ENCODE measurements at places on chromosomes 6 and 20.

GRCh38 chr6:4805553-4806336 is 29.5 kb downstream of the CDYL start:
- peak; percentile 27 for DNase-seq

- no peak for DNase-seq
Measured at GRCh38 chr6:106714281-106714680, 84.9 kb downstream of the QRSL1 start.

GRCh38 chr20:41621421-41621820 is 3.2 kb upstream of the CHD6 start:
- no peak for DNase-seq

DNA sequence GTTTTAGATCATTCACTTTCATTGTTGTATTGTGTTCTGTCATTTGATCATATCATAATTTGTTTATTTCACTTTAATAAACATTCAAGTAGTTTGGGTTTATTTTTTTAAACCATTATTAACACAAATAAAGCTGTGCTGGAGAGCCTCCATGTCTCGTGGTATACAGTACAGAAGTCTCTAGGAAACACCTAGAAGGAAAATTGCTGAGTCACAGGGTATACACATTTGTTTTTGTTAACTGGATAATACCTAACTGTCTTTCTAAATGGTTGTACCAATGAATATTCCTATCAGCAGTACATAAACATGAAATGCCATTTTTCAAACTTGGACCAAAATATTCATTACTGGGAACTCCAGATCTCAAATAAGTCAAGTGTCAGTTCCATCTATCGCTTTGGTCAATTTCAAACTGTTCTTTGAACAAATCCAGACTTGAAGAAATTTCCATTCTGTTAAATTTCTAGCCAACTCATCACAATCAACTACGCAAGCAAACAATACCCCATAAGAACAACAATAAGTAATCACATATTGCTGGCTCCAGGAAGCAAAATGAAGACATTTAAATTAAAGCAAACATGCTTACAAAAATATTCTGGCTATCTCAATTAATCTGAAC is 138.1 kb downstream of the ATXN1 start:
- DNase-seq = peak; percentile 51

GRCh38 chr20:5658912-5659345 is 91.3 kb upstream of the SHLD1 start:
- peak; percentile 86 for DNase-seq

GRCh38 chr6:30816791-30817739 is 67.3 kb upstream of the DDR1 start:
- DNase-seq = no peak

DNA sequence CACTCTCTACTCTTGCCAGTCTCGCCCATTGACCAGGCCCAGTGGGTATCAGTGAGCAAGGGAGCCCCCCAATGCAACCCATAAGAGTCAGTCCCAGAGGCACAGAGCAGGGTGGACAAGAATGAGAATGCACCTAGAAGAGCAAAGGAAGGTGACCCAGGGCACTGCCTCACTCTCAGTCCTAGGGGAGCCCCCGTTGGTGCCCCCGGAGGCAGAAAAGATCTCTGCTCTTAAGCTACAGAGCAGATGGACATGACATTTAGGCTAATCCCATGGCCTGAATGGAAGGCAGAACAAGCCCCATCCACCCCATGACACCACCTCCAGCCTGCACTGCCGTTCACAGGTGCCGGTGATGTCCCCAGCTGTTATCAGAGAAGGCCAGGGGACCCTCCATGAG is 50.7 kb upstream of the PLEKHG1 start:
- no peak for DNase-seq

GRCh38 chr6:143515061-143515760 is 3.7 kb upstream of the FUCA2 start:
- peak; percentile 35 for DNase-seq

DNA sequence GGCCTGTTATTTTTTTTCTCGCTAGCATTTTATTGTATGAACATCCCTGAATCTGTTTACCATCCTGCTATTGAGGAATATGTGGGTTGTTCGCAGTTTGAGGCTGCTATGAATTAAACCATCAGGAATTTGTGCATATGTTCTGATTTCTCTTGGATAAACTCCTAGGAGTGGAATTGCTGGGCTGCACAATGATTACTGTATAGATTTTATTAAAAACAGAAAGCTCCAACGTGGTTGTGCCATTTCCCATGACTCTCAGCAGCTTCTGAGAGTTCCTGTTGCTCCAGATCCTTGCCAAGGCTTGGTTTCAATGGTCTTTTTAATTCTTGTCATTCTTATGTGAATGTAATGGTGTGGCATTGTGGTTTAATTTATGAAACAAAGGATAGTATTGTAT is 75.1 kb downstream of the EDN3 start:
- no peak for DNase-seq

GRCh38 chr6:42025066-42025844 is 25.1 kb upstream of the TAF8 start:
- no peak for DNase-seq

- DNase-seq = no peak
Measured at GRCh38 chr6:87794922-87795885, 93.2 kb upstream of the AKIRIN2 start.

DNA sequence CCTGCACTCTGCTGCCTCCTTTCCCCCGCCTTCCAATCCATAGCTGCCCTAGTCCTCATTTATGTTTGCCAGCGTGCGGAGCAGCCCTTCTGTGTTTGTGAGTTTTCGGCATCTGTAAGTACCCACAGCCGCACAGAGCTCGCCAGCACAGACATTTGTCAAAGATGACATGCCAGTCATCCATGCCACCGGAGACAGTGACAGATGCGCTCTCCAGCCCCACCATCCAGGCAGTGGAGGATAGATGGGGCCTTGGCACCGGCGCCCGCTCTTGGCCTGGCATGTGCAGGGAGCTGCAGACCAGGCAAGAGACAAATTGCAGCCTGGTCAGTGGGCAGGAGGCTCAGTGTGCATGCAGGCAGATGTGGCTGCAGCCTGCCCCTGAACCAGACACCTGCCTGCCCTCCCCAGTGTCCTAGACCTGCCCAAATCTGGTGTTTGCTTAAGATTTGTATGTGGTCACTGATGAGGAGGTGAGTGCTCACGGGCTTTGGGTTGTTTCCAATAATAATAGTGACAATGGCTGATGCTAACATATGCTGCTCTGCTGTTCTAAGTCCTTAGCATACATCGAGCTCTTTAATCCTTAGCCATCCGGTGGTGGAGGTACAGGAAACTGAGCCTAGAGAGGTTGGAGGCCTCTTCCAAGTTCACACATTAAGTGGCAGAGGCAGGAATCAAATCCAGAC is 78.1 kb downstream of the UNC5CL start:
- no peak for DNase-seq

DNA sequence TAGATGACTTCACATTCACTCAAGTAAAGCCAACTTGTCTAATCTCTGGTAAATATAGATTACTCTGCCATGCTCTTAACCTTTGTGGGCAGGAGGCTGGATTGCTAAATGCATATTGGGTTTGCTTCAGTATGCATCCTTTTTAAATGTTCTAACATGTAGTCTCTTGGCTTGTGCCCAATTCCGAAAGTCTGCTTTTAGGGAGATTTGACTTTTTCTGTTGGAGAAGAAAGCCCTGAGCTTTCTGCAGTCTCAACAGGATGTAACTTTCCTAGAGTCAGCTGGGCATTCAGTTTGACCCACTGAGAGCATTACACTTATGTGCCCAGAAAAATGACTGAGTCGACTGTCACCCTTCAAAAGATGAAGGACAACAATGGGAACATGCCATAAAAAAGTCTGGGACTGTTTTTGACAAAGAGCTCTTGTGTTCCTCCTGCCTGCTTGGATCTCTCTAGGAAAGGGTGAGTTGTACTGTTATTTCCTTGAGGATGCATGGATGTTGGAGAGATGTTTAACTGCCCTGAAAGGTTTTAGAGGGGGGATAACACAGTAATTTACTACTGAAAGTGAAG is 299.4 kb downstream of the ZFAND3 start:
- DNase-seq = no peak

DNA sequence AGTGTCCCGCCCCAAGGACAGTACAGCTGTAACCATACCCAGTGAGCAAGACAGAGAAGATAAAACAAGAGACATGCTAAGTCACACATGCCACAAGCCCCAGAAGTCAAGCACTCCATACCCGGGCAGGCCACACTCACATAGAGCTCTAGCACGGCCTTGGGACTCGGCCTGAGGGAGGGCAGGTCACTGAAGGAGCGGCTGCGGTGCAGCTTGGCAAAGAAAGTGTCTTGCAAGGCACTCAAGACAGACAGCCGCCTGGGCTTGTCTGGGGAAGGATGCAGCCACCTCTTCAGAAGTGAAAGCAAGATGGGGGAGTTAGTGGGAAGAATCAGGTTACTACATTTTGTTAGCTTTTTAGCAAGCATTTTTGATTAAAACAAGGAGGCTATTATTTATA is 48.7 kb upstream of the ARMH2 start:
- no peak for DNase-seq

- DNase-seq = no peak
Measured at GRCh38 chr6:103723438-103724322, 1136.0 kb downstream of the HACE1 start.

All from astrocyte (in vitro differentiated cells and primary cell).